HepG2 (cell line): ENCODE measurements at places on chromosomes 6 and 20. TPM values are rescaled to one million over a fixed set of nuclear protein-coding genes. Genes with fewer than 3 reads are reported as not detected.

OOEP gene
- total RNA-seq = not detected in 2 replicates

DEFB132 gene
- not detected in 2 replicates for total RNA-seq

PPIL6 gene
- total RNA-seq = 0.22 TPM in 1 of 2 replicates, not detected in the other

LPA gene
- not detected in 2 replicates for total RNA-seq

SCRT2 gene
- total RNA-seq = not detected in 2 replicates

DNA sequence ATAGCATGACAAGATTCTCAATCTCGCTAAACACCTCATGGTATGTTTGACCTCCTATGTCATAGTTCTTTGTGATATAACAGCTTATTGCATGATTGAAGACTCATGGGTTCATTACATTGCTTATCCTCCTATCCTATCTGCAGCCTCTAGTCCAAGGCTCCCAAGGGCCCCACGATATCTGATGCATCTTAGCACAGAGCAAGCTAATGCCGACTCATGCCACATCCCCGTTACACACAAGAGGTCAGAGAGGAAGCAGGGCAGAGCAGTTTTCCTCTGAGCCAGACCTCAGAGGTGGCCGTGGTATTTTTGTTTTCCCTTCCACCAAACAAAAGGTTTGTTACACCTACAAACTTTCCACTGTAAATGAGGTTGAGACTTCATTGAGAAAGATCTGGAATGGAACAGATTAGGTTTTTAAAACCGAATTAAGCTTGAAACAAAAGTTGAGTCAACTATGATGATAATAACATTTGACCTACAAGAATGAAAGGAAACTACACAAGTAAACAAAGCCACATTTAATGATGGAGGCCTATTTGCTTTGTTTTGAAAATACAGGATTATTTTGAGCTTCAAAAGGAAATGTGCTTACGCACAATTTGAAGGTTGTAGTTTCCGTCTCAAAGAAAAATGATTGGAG is 133.9 kb upstream of the MYLIP start:
- no peak overlapping the region for H3K27ac ChIP-seq
- H3K4me1 ChIP-seq = no peaks in the 10 kb centered on the region
- no peak for DNase-seq

GRCh38 chr6:110486756-110487155 is 10.3 kb upstream of the SLC22A16 start:
- DNase-seq = no peak
- H3K4me3 ChIP-seq = no peak overlapping the region
- no peaks in the 10 kb centered on the region for H3K4me1 ChIP-seq
- H3K27me3 ChIP-seq = no peaks in the 10 kb centered on the region
- H3K36me3 ChIP-seq = no peaks in the 10 kb centered on the region

- no peak overlapping the region for H3K27ac ChIP-seq
These were observed 59.1 kb downstream of the CEP43 start for GRCh38 chr6:167058261-167058660.

DNA sequence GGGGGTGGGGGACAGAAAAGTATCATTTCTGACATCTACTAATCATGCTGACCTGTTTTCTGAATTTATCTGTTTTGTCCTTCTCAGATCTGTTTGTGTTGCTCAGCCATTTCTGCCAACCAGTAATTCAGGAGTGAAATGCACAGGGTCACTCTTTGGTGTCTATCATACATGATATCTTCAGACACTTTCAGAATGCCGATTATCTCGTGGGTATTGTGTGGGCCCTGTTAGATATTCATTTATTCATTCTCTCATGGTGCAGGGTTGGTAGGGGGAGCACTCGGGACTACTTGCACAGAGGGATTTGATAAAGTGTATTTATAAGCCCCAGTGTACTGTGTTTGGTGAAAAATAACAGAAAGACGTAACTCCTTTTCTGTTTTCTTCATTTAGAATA is 101.2 kb upstream of the CITED2 start:
- no peak overlapping the region for H3K27ac ChIP-seq
- no peaks in the 10 kb centered on the region for H3K36me3 ChIP-seq
- DNase-seq = no peak
- no peak overlapping the region for H3K4me3 ChIP-seq

DNA sequence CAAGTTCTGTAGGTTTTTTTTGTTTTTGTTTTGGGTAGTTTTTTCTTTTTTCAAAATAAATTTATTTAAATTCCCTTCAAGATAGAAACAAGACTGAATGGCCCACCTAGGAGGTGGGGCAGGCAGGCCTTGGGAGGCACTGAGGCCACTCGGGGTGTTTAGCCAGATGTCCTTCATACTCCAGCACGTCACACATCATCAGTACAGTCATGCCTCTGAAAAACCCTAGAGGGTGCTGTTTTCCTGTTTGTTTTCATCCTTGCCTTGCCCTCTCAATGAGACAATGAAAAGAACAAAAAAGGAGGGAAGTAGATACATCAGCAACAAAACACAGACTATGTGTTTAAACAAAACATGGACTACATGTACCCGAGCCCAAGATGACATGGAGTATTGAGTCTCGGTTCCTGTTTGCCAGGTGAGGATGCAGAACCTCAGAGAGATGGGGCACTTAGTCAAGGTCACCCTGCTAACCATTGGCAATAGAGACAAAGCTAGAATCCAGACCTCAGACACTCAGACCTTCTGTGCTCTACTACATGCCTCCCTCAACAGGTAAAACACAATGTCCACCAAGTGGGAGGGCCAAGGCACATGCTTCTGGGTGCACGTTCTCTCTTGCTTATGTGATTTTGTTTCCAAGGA is 26.8 kb upstream of the CLIC5 start:
- H3K4me1 ChIP-seq = no peaks in the 10 kb centered on the region
- H3K36me3 ChIP-seq = no peaks in the 10 kb centered on the region
- no peak overlapping the region for H3K4me3 ChIP-seq
- no peaks in the 10 kb centered on the region for H3K27me3 ChIP-seq
- DNase-seq = peak; percentile 27

DNA sequence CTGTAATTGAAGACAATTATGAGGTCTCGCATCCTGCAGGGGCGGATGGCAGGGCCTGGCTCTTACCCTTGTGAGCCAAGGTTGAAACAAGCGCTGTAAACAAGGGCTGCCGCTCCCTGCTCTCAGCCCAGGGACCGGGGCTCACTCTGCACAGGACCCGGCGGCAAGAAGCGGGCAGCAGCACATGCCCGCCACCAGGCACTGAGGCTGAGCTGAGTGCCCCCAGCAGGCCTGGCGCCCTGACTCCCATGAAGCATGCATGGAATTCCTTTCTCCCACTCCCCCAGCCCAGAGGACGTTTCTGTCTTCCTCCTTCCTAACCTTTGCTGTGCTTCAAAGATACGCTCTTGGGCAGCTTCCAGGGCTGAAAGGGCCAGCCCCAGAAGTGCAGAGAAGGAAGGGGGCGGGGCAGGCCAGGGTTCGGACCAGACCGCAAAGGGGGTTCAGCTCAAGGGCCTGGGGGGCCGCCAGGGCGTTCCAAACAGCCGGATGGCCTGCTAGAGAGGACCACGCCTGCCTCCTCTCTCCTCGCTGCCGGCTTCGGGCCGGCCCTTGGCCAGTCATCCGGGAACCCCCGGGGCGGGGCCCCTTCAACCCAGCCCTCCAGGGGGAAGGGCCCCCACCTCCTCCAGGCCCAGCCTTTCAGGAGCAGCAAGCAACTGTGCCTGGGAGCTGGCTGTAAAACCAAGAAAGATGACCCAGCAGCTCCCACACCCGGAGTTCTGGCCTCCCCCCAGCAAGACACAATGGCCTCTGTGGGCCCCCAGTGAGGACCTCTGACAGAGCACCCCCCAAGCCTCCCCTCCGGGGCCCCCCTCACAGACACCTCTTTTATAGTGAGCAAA is 109.9 kb downstream of the NOL4L start:
- H3K36me3 ChIP-seq = peaks cover 24% of the 10 kb centered on the region; the same call in 2 of the 3 replicates
- H3K27me3 ChIP-seq = no peaks in the 10 kb centered on the region
- peak overlapping the region; percentile 85 for H3K27ac ChIP-seq
- peaks cover 100% of the 10 kb centered on the region for H3K4me1 ChIP-seq
- peak overlapping the region; percentile 50 for H3K4me3 ChIP-seq
- peak; percentile 86 for DNase-seq

DNA sequence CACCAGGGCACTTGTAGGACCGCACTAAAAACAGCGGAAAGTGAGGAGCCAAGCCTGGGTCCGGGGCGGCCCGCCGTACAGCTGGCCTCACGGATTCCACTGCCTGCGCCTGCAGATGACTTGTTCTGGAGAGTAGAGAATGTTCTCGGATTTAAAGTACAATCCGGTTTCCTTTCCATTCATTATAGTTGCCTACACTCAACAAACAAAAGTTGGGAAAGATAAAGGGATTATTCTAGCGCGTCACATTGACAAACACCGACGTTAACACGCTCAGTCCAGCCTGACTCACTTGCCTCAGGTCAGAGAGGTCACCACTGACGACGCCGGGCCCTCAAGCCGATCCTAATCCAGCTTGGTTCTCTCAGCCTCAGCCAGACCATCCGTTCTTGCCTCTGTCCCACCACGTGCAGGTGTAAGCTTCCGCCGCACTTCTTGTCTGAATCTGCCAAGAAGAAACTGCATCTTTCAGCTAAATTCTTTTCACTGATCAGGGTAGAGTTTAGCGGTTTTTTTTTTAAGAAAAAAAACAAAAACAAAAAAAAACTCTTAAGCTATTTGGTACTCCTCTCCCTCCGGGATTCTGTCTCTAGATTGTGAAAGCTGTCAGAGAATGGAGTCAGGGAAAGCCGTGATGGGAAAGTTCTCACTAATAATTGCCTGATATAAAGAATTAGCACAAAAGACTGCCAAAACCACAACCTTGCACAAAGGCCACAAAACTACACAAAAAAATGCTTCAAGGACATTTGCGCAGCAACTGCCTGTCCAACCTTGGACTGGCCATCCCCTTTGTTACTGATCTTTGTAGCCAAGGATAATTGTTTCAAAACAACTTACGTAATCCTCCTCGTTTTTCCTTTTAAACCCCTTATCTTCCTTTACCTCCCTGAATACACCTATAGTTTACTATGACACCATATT is 1.1 kb upstream of the PHF10 start:
- H3K27ac ChIP-seq = peak overlapping the region; percentile 100
- peak overlapping the region; percentile 92 for H3K4me3 ChIP-seq
- no peaks in the 10 kb centered on the region for H3K27me3 ChIP-seq
- H3K4me1 ChIP-seq = peaks cover 45% of the 10 kb centered on the region

DNA sequence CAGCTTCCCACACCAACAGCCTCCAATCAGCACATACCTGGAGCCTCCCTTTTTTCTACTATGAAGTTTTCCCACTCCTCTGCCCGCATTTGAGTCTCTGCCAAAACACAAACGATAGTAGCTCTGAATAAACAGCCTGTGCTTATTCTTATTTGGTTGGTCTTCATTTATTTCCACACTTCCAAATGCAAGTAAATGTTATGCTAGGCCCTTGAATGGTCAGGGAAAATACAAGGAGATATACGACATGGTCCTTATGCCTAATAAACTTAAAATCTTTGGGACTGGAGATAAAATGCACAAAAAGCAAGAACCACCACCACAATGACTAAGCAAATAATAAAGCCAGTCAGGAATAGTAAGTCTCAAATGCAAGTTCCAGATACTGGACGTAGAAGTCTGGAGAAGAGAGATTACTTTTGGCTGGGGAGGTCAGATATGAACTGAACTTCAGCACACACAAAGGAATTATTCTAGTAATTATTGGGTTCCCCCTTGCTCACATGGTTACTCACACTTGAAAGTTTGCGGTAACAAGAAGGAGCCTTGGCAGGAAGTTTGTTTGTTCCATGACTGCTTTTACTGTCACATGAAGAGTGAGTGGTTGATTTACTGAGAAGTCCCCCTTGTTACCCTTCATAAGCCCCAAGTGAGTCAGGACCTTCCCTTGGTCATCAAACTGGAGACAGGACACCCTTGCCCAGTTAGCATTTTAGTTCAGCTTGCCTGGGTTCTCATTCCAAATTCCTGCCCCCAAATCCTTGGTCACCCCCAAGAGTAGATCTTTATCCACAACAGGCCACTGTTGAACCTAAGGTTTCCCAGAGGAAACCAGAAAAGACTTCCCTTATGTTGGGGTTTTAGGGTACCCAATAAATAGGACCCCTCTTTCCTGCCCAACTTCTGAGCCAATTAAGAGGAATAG is 511.2 kb upstream of the JARID2 start:
- no peaks in the 10 kb centered on the region for H3K4me1 ChIP-seq
- H3K36me3 ChIP-seq = no peaks in the 10 kb centered on the region
- H3K27me3 ChIP-seq = no peaks in the 10 kb centered on the region
- H3K4me3 ChIP-seq = no peak overlapping the region

- H3K4me3 ChIP-seq = no peak overlapping the region
These were observed 24.4 kb upstream of the ID1 start for GRCh38 chr20:31580706-31581105.

GRCh38 chr20:50347284-50348063 is 156.8 kb downstream of the CEBPB start:
- H3K4me1 ChIP-seq = peaks cover 88% of the 10 kb centered on the region
- H3K27me3 ChIP-seq = peaks cover 2% of the 10 kb centered on the region; the same call in 1 of the 2 replicates
- no peak overlapping the region for H3K4me3 ChIP-seq
- no peaks in the 10 kb centered on the region for H3K36me3 ChIP-seq
- DNase-seq = no peak

- H3K27me3 ChIP-seq = no peaks in the 10 kb centered on the region
- H3K27ac ChIP-seq = peak within 1 kb of the TSS; percentile 90
These were observed at the start of gene DSP for GRCh38 chr6:7541175-7542064. TSS of gene DSP (plus strand) at chr6:7541671. CDS start at chr6:7541916, 245 bp downstream.
